Activated CD8-positive, alpha-beta memory T cell treated with anti-CD3 and anti-CD28 coated beads for 1 hour (primary cell): ENCODE measurements at places on chromosomes 5 and 9.

- DNase-seq, result no peak
Measured at GRCh38 chr5:151531581-151531980, 59.5 kb downstream of the FAT2 start.

GRCh38 chr5:181181650-181182565, 23.1 kb downstream of the TRIM7 start:
- DNase-seq, result no peak

DNA sequence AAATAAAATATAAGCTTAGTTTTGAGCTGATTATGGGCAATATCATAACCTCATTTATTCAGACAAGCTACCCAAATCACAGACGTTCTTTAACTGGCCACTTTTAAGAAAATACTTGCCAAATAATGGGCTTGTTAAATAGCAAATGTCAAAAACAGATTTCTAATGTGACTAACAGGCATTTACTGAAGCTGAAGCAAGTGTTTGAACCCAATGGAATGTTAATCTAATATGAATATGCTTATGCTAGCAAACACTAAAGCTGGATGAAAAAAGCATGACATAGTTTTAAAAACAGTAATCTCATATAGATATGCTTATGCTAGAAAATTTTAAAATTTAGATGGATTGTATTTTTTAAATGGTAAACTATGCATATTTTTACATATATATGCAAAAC, 411.6 kb upstream of the PTGER4 start:
- DNase-seq, result no peak

GRCh38 chr9:75851917-75852316, 38.6 kb upstream of the PCSK5 start:
- no peak for DNase-seq

GRCh38 chr9:127980060-127980705, 606 bp downstream of the EEIG1 start:
- no peak for DNase-seq

GRCh38 chr5:13648822-13649221, 295.7 kb downstream of the DNAH5 start:
- no peak for DNase-seq

DNA sequence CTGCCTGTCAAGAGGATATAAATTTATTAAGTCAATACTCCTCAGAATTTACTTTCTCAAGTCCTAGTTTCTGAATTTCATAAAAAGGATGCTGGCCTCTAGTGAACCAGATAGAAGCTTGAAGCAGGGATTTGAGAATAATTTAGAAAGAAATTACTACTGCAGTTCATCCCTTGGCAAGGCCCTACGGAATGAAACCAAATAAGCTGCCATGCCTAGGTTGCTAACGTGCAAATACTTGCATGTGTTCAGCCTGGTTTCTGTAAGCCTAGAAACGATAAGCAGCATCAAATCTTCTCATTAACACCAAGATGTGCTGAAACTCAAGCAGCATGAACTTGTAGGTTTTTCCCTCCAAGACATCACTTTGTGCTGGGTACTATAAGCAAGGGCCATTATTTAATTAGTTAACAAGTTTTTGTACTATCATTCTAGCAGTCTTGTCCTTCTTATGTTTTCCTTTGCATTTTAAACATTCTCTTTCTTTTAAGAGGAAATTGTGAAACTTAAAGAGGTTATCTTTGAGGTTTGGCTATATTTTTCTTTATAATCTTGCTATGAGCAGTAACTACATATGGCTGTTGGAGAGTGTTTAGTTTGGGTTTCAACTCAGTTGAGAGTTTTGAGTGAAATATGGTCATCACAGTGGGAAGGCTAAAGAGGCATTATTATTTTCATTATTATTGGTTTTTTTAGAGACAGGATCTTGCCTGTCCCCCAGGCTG, 71.8 kb downstream of the ADAMTSL1 start:
- no peak for DNase-seq

- DNase-seq, result no peak
Measured at GRCh38 chr9:118529210-118529609, 825.0 kb downstream of the TLR4 start.

GRCh38 chr5:120258123-120258522, 206.0 kb upstream of the PRR16 start:
- DNase-seq, result no peak

DNA sequence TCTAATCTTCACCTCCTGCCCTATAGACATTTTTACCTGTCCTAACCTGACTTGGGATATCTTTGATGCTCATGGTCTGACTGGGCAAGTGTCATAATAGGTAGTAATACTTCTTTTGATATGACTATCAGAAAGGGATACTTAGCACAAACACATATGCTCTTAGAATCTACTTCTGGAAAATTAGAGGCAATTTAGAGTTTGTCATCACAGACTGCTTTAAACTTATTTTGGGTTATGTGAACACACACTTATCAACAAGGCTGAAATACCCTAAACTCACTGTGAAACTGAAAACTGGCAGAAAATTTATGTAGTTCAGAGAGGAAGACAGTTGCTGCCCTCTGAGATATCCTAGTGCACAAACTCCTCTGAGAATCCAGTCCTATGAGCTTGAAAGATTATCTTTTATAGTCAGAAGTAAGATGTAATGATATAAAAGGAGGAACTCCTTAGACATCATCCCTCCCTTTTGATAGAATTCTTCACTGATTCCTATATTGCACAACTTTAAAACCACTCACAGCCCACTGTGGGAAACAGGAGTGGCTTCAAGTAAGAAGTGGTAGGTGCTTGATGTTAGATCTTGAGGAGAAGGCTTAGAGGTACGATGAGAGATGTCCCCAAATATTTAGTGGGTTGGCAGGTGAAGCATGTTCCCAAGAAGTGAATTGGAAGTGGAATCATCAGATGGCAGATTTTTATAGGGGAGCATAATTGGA, 273.3 kb downstream of the MAN2A1 start:
- no peak for DNase-seq

- DNase-seq, result no peak
Measured at GRCh38 chr5:179791881-179792611, 1.7 kb upstream of the LTC4S start.

- no peak for DNase-seq
Measured at GRCh38 chr9:117523531-117524153, 108.8 kb upstream of the ASTN2 start.

DNA sequence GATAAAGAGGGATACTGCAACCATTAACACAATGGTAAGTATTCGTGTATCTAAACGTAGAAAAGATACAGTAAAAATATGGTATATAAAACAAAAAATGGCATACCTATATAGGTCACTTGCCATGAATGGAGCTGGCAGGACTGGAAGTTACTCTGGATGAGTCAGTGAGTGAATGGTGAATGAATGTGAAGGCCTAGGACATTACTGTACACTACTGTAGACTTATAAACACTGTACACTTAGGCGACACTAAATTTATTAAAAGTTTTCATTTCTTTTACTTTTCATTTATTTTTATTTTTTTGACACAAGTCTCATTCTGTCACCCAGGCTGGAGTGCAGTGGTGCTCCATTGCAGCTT, 14.1 kb downstream of the TDRD7 start:
- no peak for DNase-seq

DNA sequence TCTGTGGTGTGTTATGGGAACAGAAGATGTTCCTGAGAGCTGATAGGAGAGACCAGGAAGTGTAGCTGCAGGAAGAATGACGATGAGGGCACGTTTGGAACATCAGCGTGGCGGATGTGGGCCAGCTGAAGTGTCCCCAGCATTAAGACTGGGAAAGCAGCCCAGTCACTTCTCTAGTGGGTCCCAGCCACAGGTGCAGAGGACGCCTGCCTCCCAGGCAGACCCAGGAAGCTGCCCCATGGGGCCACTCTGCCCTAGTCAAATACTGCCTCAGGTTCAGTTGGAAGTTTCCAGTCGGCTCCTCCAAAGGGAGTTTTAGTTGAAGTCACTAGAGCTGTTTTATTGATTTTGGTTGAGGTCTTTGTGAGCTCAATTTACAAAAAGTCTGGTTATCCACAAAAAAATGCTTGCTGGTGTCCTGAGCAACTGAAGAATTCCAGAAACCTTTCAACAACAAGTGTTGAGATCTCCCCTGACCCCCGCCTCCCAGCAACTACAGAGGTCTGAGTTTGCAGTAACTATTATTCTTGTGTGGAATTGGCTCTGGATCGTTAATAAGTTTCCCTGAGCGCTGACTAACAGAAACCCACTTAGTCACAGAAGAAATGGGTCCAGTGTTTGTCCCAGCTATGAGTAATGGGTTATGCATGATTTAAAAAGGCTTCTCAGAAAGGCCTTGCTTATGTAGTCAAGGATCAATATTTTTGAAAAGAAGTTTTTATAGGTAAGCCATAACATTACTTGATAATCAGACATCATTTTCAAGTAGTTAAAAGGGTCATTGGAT, 294.1 kb downstream of the FANCC start:
- DNase-seq, result no peak

- no peak for DNase-seq
Measured at GRCh38 chr5:16656561-16657191, 39.9 kb upstream of the RETREG1 start.

DNA sequence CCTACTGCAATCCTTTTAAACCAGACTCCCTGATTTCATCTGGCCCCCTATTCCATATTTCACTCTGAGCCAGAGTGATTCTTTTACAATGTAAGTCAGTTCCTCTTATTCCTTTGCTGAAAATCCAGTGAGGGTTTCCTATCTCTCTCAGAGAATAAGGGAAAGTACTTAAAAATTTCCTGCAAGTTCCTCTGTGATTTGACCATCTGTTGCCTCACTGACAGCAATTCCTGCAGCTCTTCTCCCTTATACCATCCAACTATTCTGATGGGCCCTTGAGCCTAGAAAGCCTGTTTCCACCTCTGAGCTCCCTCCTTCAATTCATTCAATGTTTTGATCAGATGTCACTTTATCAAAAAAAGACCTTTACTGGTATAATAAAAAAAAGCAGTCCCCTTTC, 317.1 kb upstream of the CCNH start:
- no peak for DNase-seq

GRCh38 chr5:149062371-149063016, 368 bp downstream of the SH3TC2 start:
- no peak for DNase-seq

GRCh38 chr9:120878188-120879130, 1.5 kb upstream of the PHF19 start:
- DNase-seq, result no peak

- no peak for DNase-seq
Measured at GRCh38 chr9:84228130-84228720, 112.3 kb downstream of the SLC28A3 start.

DNA sequence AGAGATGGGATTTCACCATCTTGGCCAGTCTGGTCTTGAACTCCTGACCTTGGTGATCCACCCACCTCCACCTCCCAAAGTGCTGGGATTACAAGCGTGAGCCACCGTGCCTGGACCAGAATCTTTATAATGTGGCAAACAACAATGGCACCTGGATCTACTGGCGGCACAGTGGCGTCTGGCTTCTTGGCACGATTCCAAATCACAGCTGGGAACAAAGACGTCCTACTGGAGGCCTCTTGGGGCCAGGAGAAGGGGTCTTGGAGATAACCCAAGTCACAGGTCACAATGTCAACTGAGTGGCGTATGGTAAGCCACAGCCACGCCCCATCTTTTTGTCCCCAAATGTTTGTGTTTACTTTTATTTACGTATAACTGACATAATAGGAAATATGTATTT, 77.8 kb upstream of the RAPGEF1 start:
- no peak for DNase-seq

DNA sequence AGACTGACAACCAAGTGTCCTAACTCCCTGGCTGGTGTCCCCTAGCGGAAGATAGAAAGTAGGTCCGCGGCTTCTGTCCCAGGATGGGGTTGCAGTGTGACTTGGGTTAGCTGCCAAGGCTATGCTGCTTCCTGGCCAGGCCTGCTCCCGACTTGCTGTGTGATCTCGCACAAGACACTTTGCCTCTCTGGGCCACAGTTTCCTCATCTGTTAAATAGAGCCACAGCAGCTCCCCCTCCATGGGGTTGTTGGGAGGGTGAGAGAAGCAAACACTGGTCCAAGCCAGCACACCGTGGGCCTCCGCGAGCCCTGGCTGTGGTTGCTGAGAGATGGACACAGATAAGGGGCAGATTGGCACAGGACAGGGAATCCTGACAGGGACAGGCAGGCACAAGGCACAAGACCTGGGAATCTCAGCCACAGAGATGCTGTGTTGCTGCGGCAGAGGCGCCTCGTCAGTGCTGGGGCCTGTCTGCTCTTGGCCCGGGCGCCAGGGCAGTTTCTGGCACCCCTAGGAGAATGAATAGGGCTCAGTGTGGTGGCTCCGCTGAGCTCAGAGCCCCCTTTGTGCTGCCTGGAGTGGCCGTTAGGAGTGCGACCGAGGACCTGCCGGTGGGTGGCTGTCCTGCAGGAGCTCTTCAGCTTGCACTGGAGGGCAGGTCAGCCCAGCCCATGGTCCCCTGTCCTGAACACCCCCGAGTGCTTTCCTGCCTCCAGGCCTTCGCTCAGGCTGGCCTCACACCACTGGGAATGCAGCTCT, 1.8 kb upstream of the SH2D3C start:
- no peak for DNase-seq

GRCh38 chr9:114061292-114061691, 16.8 kb downstream of the AMBP start:
- no peak for DNase-seq

DNA sequence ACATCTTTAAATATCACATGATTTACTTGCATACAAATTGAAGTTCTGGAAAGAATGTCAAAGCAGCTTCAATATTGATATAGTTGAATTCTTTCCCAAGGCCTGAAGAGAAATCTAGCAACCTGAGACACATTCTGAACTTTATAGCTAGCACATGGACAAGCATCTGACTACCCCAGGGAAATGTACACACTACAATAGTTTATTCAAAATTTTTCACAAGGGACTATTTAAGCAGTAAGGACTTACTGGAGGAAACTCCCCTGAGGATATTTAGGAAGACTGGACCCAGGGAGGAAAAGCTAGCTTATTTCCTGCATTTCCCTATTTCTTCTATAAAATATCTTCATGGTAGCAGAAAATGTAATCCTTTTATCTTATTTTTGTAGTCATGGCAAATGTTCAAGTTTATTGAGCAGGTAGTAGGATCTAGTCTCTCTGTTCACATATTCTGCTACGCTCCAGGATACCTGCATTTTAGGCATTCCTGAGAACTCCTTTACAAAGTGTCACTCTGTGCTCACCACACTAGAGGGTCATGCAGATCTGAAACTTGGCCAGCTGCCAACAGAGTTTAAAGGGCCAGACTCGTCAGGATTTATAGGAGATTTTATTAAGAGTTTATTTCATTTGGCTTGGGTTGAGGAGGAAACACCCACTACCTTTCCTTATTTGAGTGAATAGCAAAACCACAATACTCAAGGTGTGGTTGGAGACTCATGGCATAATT, 348.4 kb upstream of the FTMT start:
- DNase-seq, result no peak

- DNase-seq, result no peak
Measured at GRCh38 chr5:13994621-13995253, 50.2 kb upstream of the DNAH5 start.

GRCh38 chr5:130280528-130281217, 376.4 kb downstream of the CHSY3 start:
- DNase-seq, result no peak

- no peak for DNase-seq
Measured at GRCh38 chr5:80048084-80048780, 13.1 kb downstream of the THBS4 start.
